ENCODE measurements at places on chromosomes 3 and 15.

DNA sequence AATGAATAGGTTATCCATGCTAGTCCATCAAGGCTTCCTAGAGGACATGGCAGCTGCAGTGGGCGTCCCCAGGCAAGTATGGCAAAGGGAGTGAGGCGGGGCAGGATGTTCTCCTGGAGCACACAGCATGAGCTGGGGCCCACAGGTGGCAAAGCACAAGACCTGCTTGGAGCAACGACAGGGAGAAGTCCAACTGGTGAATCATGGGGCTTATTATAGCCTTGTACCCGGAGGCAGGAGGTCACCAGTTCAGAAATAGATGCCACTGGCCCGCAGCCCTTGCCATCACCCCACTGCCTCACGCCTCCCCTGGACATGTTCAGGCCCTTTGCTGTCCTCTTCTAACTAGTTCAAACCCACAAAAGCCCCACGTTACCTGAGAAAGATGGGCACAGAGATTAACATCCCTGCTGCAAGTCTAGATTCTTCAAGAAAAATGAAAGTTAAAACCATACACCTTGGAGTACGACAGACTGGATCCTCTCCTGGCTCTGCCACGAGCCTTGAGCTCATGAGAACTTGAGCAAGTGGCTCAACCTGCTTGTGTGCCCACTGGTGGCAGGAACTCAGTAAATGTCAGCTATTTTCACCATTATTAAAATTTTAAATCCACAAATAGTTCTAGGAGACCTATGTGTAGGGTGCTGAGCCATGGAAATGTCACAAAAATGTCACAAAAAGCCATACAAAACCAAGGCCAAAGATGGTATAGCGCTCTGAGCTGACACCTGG is 1.8 kb upstream of the SRGAP3 start:
- no peak for DNase-seq

- DNase-seq, result no peak
Observed at GRCh38 chr3:44184319-44184953, 57.2 kb upstream of the TOPAZ1 start.

DNA sequence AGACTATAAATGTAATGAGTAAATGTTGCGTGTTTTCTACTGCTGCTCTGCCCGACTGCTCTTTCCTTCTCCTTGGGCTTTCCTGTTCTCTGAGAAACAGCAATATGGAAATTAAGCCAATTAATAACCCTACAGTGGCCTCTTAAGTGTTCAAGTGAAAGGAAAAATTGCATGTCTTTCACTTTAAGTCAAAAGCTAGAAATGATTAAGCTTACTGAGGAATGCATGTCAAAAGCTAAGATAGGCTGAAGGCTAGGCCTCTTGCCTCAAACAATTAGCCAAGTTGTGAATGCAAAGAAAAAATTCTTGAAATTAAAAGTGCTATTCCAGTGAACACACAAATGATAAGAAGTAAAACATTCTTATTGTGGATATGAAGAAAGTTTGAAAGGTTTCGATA is 55.0 kb downstream of the ATP2C1 start:
- DNase-seq, result no peak

DNA sequence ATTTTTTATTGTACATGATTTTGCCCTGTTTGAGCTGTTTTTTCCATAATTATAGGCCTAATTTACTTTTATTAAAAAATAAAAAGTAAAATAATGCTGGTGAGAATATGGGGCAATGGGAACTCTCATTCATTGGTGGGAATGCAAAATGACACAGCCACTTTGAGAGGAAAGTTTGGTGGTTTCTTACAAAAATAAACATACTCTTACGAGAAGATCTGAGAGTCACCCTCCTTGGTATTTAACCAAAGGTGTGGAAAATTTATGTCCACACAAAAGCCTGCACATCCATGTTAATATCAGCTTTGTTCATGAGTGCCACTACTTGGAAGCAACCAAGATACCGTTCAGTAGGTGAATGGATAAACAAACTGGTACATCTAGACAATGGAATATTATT is 9.8 kb downstream of the MUC13 start:
- no peak for DNase-seq

GRCh38 chr3:12471241-12471640 is 13.0 kb upstream of the TSEN2 start:
- no peak for DNase-seq

GRCh38 chr3:153658136-153658535 is 463.1 kb upstream of the ARHGEF26 start:
- no peak for DNase-seq

- DNase-seq, result no peak
Observed at GRCh38 chr3:14388201-14388600, 14.2 kb upstream of the SLC6A6 start.

DNA sequence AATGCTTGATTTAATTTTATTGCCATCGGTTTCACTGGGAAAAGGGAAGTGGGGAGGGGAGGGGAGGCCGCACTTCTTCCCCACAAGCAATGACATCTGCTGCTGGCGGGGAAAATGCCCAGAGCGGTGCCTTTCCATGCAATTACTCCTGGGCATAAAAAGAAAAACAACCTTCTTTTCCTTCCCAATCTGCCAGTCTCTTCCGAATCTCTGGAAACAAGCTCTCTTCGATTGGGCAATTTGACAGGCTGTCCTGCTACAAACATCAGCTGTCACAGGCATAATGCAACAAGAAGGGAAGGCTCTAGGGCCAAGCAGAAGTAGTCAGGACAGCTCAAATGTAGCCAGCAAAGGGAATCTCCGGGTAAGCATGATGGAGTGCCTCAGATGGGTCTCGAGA is 93.4 kb upstream of the STRIT1 start:
- no peak for DNase-seq

Data from NCI-H2029 (cell line).